ENCODE measurements at places on chromosomes 2 and 18.

DNA sequence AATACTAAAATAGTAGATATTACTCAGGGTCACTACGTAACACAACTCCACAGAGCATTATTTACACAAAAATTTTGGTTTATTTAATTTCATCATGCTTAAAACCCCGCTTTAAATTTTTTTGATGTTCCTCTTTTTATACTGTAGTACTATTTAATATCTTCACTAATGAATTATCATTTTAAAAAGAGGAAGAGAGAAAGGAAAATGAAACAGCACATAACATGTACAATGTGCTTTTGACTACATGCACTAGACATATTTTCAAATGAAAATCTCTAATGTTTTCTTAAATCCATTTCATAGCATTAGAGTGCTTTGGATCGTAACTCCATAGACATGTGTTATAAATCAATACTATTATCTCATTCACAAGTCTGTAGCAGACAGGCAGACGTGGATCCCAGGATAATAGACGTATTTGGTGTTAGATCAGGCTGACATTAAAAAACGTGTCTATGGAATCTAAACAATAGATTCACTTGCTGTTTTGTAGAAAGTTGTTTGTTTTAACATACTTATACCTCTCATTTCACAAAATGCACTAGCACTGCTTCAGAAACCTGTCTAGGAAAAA is 897.0 kb downstream of the CPS1 start:
- no peak for DNase-seq

DNA sequence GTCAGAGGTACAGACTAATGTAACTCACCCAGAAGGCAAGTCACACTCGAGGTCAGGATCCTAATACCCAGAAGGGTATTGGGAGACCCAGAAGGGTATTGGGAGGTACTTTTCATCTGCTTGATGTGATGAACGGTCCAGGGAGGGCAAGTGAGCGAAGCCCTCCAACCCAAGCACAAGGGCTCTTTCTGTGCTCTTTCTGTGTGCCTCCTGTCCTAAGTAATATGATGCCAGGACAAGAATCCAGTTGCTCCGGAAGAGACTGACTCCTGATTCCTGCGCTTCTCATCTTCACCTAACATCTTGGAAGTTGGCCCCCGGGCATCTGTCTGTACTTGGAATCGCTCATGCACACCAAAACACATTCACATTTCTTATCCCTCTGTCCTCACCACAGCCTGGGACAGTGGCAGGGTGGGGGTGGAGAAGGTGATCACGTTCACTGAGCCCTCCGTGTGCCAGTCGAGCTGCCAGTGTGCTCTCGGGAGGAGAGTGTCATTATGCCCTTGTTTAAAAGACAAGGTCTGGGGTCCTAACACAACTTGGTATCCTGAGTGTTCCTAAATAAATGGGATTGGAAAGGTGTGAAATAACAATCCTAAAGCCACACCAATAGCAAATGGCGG is 17.1 kb downstream of the GYPC start:
- no peak for DNase-seq

DNA sequence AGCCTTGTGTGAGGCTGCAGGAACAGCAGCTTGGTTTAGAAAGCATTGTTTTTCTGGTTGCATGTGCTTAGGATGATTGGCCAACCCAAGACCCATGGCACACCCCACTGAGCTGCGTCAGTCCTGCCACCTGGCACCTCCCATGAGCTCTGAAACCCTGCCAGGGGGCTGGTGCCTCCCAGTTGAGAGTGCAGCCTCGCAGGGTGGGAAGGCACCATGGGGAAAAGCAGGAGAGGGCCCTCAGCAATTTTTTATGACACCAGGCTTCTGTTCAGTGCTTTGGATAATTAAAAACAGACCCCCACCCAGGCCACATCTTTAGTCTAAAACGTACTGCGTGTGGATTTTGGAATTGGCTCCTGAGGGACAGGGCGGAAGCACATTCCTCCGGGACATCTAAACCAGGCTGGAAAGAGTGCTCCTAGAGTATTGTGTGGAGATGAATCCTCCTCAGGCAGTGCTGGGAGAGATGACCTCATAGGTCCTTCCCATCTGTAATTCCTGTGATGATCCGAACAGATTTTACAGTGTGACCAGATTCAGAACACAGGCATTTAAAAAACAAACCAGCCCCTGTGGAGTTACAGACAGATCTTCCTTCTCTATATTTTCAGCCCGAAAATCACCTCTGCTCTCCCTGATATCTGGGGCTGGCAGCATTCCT is 438.3 kb downstream of the ZNF521 start:
- no peak for DNase-seq

DNA sequence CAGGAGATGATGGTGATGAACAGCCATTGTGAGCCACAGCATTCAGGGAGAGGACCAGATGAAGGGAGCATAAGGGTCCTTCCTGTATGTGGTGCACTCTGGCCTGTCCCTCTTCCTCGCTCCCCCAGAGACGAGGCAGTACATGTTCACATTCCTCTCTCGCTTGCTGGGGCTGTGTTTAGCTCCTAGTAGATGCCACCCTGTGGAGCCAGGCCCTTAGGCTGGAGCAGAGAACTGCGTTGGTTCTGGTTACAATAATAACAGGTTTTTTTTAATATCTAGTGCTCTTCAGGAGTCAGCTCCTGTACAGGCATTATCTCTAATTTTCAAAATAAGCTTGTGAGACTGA is 171.1 kb upstream of the MYT1L start:
- DNase-seq = no peak

DNA sequence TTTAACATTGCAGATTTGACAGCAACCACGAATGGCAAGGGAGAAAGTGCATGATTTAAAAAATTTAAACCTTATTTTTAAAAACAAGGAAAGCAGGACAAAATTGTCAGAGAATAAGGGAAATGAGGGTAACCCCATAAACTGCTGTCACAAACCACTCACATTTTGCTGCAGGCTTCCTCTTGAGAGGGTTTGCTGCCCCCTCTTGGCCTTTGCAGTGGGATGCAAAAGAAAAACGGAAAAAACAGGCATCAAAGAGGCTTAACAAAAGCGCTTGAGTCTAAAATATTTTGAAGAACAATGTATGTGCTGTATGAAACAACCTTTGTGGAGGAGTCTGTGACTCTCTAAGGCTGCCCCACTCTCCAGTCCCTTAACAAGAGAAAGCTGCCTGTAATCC is 91.6 kb downstream of the TMX3 start:
- DNase-seq = peak; percentile 19

- DNase-seq = no peak
These were observed 36.5 kb downstream of the BCL2L11 start for GRCh38 chr2:111157071-111157661.

All from GM12891 (cell line).